ENCODE measurements at places on chromosomes 13 and 19.

GRCh38 chr13:92175330-92175729 lies 776.9 kb downstream of the GPC5 start:
- no peak for DNase-seq

- DNase-seq, result no peak
Observed at GRCh38 chr19:5147978-5148793, 179.3 kb downstream of the KDM4B start.

- DNase-seq, result no peak
Observed at GRCh38 chr19:30566681-30567420, 194.7 kb downstream of the ZNF536 start.

- no peak for DNase-seq
Observed at GRCh38 chr19:18612051-18612771, 459 bp upstream of the TMEM59L start.

DNA sequence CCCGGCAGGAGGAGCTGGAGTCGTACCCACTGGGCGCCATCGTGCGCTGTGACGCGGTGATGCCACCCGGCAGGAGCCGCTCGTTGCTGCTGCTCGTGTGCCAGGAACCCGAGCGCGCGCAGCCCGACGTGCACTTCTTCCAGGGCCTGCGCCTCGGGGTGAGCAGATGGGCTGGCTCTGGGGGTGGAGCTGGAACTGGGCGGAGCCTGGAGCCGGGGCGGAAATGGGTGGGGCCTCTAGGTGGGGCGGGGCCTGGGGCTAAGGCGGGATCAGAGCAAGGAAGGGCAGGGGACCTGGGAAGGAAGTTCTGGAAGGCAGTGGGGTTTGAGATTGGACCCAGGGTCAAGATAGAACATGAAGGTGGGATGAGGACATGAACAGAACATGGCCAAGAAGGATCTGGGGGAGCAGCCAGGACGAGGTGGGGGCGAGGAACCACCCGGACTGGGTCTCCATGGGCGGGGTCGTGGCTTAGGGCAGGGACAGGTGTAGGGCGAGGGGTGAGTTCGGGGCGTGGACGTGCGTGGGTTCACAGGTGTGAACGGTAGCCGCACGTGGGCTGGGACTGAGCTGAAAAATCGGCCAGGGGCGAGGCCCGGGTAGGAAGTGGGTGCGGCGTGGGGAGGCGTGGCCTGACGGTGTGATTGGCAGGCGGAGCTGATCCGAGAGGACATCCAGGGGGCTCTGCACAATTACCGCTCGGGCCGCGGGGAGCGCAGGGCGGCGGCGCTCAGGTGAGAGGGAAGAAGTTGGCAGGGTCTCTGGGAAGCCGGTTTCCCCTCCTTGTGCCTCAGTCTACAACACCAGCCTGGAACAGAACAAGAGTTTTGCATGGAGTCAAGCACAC lies 4.7 kb downstream of the EPS8L1 start:
- DNase-seq, result peak; percentile 73

GRCh38 chr19:844546-844971 lies 3.8 kb downstream of the PRTN3 start:
- DNase-seq, result no peak

GRCh38 chr13:40120288-40120687 lies 464.8 kb downstream of the COG6 start:
- DNase-seq, result no peak

GRCh38 chr19:47651132-47651531 lies 42.2 kb downstream of the BICRA start:
- DNase-seq, result no peak

DNA sequence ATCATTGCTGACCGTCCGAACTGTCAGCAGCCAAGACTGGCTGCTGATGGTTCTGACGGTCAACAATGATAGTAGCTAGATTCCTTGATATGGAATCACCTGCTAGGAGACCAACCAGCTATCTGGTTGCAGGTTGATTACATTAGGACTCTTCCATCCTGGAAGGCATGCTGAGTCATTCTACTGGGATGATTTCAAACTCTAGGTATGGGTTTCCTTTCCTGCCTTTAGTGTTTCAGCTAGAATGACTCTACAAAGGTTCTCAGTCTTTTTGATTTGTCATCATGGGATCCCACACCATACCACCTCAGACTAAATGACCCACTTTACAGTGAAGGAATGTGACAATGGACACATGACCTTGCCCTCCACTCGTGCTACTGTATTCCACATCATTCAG lies 138.1 kb upstream of the KL start:
- DNase-seq, result no peak

GRCh38 chr13:90281709-90282108 lies 1065.8 kb upstream of the MIR17HG start:
- DNase-seq, result no peak

GRCh38 chr19:32687681-32688080 lies 3.9 kb upstream of the NUDT19 start:
- DNase-seq, result no peak

- no peak for DNase-seq
Observed at GRCh38 chr13:74922963-74923362, 559.0 kb downstream of the TBC1D4 start.

DNA sequence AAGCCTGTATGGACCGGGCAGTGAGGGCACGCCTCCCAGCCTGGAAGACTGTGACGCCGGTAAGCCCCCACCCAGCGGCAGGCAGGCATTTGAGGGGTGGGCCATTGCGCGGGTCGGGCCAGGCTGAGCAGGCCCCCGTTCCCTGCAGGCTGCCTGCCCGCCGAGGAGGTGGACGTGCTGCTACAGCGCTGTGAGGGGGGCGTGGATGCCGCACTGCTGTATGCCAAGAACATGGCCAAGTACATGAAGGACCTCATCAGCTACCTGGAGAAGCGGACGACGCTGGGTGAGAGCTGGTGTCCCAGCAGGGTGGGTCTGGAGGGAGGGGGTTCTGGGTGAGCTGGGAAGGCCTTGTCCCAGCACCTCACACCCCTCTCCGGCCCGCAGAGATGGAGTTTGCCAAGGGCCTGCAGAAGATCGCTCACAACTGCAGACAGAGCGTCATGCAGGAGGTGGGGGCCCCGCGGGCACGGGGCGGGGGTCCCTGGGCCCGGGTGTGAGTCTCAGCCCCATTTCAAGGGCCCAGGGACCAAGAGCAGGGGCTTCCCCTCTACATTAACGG lies 7.1 kb downstream of the ARHGAP45 start:
- DNase-seq, result no peak

GRCh38 chr19:13506471-13506820 lies at the start of gene CACNA1A:
TSS of gene CACNA1A (minus strand) at chr19:13506479. CDS start at chr19:13506224, 255 bp downstream.
- no peak for DNase-seq

DNA sequence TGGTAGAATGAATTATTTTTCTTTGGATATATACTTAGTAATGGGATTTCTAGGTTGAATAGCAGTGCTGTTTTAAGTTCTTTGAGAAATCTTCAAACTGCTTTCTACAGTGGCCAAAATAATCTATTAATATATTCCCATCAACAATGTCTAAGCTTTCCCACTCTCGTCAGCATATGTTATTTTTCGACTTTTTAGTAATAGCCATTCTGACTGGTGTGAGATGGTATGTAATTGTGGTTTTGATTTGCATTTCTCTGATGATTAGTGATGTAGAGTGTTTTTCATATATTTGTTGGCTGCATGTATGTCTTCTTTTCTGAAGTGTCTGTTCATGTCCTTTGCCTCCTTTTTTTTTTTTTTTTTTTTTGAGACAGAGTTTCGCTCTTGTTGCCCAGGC lies 90.2 kb upstream of the CSNK1A1L start:
- DNase-seq, result no peak

GRCh38 chr13:75770592-75771011 lies 134.5 kb downstream of the LMO7 start:
- no peak for DNase-seq

DNA sequence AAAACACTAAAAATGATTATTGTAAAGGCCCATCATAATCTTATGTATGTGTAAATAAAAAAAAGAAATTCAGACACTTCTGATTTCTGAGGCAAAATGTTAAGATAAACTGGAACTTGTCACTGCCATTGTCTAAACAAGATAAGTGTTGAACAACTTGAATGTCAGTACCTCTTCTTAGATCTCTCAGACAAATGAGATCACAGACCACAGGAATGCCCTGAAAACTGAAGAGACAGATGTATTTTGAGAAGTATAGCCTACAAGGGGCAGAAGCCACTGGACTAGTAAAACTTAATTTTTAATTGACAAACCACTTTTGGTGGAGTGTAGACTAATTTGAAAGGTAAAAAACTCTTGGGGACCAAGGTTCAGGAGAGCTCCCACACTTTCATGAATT lies 375.5 kb upstream of the SLITRK5 start:
- no peak for DNase-seq

DNA sequence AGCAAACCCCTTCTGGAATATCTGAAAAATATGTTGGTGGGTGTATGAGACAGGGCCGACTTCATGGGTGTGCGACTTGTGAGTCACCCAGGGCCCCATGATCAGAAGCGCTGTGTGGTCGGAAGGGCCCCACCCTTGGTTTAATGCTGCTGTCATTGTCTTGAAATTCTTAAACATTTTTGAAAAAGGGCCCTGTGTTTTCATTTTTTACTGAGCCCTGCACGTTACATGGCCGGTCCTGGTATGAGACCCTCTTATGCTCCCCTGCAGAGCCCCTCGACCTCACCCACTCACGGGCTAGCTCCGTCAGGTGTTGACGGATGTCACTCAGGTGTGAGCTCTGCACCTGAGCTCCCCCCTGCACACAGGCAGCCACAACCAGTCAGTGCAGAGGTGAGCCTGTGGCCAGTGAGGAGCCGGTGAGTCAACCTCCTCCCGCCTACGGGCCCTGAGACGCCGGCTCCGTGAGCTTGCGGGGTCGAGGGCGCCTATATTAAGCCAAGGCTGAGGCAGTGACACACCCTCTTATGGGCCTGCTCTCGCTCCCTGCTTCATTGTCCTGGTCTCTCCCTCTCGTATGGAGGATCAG lies 27.7 kb downstream of the GADD45B start:
- DNase-seq, result peak; percentile 74

GRCh38 chr13:81058916-81059290 lies 718.0 kb upstream of the SPRY2 start:
- no peak for DNase-seq

Measured in CD4-positive, alpha-beta T cell treated with Interleukin-4 for 1 hour (primary cell).